ENCODE measurements at places on chromosomes 1 and 21.

- DNase-seq = peak; percentile 42
These were observed 163.4 kb upstream of the USP24 start for GRCh38 chr1:55378582-55378981.

DNA sequence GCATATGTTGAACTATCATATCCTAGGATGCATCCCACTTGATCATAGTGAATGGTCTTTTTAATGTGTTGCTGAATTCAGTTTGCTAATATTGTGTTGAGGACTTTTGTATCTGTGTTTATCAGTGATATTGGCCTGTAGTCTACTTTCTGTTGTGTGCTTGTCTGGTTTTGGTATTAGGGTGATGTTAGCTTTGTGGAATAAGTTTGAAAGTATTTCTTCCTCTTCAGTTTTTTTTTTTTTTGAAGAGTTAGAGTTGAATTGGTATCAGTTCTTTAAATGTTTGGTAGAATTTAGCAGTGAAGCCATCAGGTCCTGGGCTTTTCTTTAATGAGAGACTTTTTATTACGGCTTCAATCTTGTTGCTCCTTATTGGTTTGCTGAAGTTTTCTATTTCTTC lies 162.3 kb downstream of the VAV3 start:
- no peak for DNase-seq

- DNase-seq = peak; percentile 70
These were observed 21.8 kb downstream of the COA7 start for GRCh38 chr1:52676249-52676903.

GRCh38 chr1:55321942-55322341 lies 106.8 kb upstream of the USP24 start:
- DNase-seq = no peak

GRCh38 chr1:70498666-70499065 lies 87.6 kb downstream of the CTH start:
- peak; percentile 10 for DNase-seq
